Neural crest cell (in vitro differentiated cells): ENCODE measurements at places on chromosomes 12 and 14.

- no peak for DNase-seq
These were observed 8.0 kb downstream of the OAS2 start for GRCh38 chr12:112986291-112986800.

- DNase-seq, result peak; percentile 44
These were observed 394 bp upstream of the AMIGO2 start for GRCh38 chr12:47079981-47080724.

GRCh38 chr12:90790747-90791146 is 164.2 kb downstream of the CCER1 start:
- DNase-seq, result no peak

GRCh38 chr14:77161011-77161410 is 19.4 kb upstream of the ZDHHC22 start:
- no peak for DNase-seq

DNA sequence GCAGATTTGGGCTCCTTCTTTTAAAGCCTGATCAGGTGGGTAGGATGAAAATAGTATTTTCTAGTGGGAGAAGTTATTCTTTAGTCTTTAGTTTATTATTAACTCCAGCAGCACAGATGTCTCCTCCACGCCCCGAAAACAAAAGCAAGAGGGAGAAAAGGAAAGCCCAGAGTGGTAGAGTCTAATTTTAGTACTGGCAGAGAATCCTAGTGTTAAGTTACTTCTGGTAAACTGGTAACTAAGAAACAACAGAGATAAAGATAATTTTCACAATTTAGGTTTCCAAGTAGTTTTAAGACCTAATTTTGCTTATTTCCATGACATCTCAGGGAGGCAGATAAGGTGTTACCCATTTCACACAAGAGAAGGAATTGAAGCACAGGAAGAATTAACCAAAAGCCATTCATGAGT is 16.3 kb downstream of the ATP5MC2 start:
- no peak for DNase-seq

DNA sequence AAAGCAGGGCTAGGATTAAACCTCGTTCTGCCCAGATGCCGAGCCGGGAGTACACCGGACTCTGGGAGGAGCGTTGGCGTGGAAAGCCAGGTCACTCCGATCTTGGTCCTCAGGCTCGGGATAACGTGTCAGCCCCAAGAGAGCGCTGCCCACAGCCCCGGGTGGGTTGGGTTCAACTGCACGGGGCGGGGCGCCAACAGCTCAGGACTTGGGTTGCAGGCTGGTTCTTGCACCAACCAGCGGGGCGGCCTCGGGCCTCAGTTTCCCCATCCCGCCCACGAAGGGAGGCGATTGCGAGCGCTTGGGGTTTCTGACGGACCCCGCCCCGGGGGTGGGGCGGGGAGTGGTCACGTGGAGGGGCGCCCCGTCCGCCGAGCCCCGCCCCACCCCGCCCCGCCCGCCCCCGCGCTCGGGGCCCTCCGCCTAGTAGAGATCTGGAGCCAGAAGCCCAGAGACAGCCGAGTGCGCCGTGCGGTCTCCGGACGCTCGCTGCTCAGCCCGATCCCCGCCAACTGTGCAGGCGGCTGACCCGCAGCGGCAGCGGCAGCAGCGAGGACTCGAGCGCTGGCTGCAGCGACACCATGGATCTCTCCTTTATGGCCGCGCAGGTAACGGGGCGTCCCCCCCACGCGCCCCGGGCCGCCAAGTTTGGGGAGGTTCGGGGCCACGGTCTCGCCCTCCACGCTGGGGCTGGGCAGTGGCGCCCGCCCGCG is at the start of gene C14orf132:
Gene C14orf132, plus strand, starts transcription at position 443 of the 713 bp plus-strand sequence. Its CDS starts 139 bp downstream, at position 582.
- DNase-seq, result peak; percentile 52

- DNase-seq, result no peak
These were observed 106.1 kb downstream of the DAD1 start for GRCh38 chr14:22482782-22483553.

DNA sequence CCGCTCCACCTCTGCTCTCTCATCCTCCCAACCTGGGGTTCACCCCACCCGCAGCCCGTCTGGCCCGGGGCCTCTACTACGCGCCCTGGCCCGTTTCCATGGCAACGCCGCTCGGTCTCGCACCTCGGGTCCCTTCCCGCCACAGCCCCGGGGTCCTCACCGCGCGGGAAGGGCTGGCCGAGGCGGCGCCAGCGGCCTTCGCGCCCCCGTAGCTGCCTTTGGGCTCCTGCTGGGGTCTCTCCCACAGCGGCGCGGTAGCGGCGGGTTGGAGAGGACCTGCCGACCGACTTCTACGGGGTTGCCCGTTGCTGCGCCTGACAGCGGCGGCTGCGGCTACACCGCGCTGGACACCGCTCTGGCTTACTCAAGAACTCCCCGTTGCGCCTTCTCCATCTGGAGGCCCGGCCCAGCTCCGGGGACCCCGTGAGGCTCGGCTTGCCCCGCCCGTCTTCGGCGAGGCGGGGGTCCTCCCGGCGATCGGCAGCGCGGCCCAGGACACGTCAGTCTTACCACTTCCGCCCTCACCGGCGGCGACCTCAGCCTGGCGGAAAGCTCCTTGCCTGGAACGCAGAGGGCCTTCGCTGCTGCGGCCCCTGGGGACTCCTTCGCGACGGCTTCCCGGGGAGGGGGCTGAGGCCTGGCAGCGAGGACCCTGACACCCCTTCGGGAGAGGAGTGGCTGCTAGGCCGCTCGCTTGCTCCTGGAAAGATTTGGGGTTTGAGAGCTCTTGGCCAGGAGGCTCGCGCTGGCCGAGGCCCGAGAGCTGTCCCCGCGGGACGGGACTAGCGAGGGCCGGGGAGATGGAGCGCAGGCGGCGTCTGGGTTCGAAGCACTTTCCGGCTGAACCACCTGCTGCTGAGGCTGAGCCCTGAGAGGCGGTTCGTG is at the start of gene TM9SF1:
Gene TM9SF1, minus strand, starts transcription at position 256 of the 885 bp plus-strand sequence. CDS start 422 bp downstream, outside the sequence.
- peak; percentile 75 for DNase-seq
